ENCODE measurements at places on chromosomes 13 and 19. TPM values are rescaled to one million over a fixed set of nuclear protein-coding genes. Genes with fewer than 3 reads are reported as not detected.
A peak's percentile ranks its signal among the peaks of the same experiment; 100 is the strongest.

DNA sequence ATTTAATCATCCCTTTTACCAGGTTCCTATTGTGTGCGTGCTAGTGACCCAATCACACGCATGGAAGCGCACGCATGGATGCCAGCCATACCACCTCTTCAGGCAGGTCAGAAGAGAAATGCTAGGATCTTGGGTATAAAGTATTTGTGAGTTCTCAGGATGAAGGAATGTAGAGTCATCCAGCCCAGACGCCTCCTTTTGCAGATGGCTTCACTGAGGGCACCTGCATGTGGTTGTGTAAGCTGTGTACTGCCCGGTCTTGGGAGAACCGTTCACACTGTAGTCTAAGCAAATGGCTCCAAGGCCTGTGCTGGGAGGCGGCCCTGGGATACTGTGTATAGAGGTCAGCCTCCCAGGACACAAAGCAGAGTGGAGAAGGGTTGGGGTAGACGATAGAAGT lies 7.5 kb downstream of the ARHGEF7 start:
- H3K4me3 ChIP-seq: no peak overlapping the region
- H3K27ac ChIP-seq: no peak overlapping the region
- H3K36me3 ChIP-seq: peaks cover 5% of the 10 kb centered on the region
- peaks cover 42% of the 10 kb centered on the region for H3K27me3 ChIP-seq
- DNase-seq: no peak

Gene NANOS3
- total RNA-seq: 10.5 TPM

- H3K4me1 ChIP-seq: peaks cover 9% of the 10 kb centered on the region
- no peak for DNase-seq
- H3K27ac ChIP-seq: no peak overlapping the region
- peaks cover 7% of the 10 kb centered on the region for H3K27me3 ChIP-seq
- peak overlapping the region; percentile 75 for H3K4me3 ChIP-seq
- H3K36me3 ChIP-seq: peaks cover 12% of the 10 kb centered on the region
Observed at GRCh38 chr19:46472592-46472991, 1.2 kb upstream of the PNMA8A start.

- H3K27me3 ChIP-seq: no peaks in the 10 kb centered on the region
- no peak overlapping the region for H3K27ac ChIP-seq
- peaks cover 6% of the 10 kb centered on the region for H3K4me1 ChIP-seq
- H3K4me3 ChIP-seq: no peak overlapping the region
Observed at GRCh38 chr13:46812301-46812797, 15.4 kb upstream of the ESD start.

DNA sequence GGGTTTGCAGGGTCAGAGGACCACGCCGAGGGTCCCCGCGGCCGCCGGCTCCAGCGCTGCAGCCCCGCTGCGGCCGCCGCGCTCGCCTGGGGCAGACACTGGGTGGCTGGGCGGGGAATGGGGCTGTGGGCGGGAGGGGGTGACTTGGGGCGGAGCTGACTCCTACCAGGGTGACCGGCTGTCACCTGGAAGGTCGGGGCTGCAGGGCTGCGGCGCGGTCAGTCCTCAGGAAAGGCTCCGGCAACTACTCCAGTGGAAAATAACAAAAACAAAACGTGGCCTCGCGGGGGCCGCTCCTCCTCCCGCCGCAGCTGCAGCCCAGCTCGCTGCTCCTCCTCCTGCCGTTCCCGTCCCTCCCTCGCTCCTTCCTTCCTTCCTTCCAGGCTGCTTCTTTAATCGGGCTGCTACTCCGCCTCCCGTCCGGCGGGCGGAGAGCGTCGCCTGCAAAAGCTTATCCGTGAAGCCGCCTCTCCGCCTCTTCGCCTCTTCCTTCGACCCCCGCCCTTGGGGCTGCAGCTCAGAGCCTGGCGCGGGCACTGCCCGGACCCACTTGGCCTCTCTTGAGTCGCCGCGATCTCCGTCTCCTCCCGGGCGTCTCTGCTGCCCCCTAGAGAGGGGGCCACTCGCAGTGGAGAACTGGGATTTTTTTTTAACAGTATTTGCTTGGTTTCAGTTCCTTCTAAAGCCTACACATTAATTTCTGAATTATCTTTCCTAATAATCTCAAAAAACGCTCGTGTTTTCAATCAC lies at the start of gene TBC1D4:
Gene TBC1D4 (minus strand): TSS at position 100 of the 750 bp plus-strand sequence. CDS start 402 bp downstream, outside the sequence.
- H3K27ac ChIP-seq: peak within 1 kb of the TSS; percentile 91
- no peaks in the 10 kb centered on the region for H3K36me3 ChIP-seq
- peak; percentile 80 for DNase-seq
- H3K4me1 ChIP-seq: peaks cover 21% of the 10 kb centered on the region
- H3K27me3 ChIP-seq: peaks cover 22% of the 10 kb centered on the region

DNA sequence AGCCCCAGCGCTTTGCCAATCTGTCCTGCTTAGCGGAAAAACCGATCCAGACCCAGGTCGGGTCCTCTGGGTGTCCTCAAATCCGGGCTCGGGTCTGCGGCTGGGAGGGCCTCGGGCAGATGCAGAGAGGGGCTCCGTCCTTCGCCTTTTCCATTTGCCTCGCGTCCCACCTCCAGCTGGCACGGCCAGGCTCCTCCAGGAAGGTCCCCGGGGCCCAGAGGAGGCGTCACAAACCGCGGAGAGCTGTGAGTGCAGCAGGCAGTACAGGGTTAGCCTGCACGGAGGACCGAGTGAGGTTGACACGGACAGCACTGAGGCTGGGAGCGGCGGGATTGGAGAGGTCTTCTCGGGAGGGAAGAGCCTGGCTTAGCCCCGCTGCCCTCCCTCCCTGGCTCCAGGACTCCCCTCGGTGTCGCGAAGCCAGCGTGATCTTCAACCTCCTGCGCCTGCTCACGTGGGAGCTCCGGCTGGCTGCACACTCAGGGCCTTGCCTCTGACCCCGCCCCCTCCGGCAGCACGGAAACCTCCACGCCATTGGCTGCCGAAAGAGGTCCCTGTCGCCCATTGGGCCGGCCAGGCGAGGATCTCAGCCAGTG lies 2.8 kb upstream of the IFNL2 start:
- no peaks in the 10 kb centered on the region for H3K36me3 ChIP-seq
- no peak for DNase-seq
- peaks cover 5% of the 10 kb centered on the region for H3K4me1 ChIP-seq
- no peak overlapping the region for H3K27ac ChIP-seq
- H3K4me3 ChIP-seq: no peak overlapping the region

DNA sequence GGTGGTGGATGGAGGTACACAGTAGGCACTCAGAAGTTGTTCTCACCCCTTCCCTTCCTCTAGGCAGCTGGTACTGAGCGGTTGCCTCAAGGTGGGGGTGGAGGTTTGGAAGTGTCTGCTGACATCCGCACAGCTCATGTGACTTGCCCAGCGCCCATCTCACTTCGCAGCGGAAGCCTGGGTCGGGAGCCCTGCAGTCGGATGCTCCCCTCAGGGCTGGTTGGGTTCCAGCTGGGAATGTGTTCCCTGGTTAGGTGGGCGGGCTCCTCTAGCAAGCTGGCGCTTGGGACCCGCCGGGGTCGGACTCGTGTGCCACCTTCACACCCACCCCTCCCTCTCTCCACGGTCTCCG lies 10.2 kb downstream of the PPP1R37 start:
- H3K27me3 ChIP-seq: no peaks in the 10 kb centered on the region
- no peak overlapping the region for H3K27ac ChIP-seq
- H3K4me1 ChIP-seq: peaks cover 35% of the 10 kb centered on the region
- H3K36me3 ChIP-seq: no peaks in the 10 kb centered on the region

Gene KIR2DL3
- total RNA-seq: not detected

DNA sequence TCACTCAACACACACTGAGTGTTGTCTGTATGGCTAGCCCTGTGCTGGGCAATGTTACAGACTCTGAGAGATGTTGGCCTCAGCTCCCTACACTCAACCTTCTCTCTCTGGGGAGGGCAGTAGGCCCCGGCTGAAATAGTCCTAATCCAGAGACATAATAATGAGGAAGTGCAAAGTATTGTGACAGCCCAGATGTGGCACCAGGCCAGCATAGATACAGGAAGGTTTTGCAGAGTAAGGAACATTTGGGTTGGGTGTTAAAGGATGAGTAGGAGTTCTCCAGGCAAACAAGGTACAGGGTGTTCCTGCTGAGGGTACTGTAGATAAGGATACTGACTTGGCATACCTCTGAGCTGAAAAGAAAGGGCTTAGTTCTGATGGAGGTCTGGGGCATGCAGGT lies 2.4 kb downstream of the LIN7B start:
- peaks cover 12% of the 10 kb centered on the region for H3K27me3 ChIP-seq
- DNase-seq: no peak
- H3K36me3 ChIP-seq: no peaks in the 10 kb centered on the region
- H3K4me3 ChIP-seq: peak overlapping the region; percentile 55
- H3K4me1 ChIP-seq: peaks cover 15% of the 10 kb centered on the region

DNA sequence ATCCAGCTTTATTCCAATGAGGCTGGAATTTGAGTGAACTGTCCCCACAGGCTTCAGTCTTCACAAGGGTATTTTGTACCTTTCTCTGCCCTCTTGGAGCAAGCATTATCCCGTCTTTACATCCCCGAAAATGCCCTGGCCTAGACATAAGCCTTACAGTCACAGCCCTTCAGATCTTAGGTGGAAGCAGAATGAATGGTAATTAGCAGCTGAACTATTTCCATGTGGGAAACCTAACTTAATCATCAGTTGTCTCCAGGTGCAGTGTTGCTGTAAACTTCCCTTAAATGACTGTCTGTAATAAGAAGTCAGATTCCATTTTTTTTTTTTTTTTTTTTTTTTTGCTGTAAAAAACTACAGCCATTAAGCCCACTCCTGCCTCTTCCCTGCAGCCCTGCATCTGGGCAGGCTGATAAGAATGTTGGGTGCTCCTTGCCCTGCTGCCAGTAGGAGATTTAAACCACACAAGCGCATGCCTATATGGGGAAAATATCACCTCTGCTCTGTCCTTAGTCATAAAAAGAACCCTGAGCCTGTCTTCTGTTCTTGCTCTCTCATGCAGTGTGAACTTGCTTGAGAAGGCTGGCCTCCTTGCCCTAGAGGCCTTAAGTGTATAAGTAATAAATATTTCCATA lies 426.8 kb upstream of the SLITRK5 start:
- no peak overlapping the region for H3K27ac ChIP-seq
- DNase-seq: no peak
- H3K4me3 ChIP-seq: no peak overlapping the region

DNA sequence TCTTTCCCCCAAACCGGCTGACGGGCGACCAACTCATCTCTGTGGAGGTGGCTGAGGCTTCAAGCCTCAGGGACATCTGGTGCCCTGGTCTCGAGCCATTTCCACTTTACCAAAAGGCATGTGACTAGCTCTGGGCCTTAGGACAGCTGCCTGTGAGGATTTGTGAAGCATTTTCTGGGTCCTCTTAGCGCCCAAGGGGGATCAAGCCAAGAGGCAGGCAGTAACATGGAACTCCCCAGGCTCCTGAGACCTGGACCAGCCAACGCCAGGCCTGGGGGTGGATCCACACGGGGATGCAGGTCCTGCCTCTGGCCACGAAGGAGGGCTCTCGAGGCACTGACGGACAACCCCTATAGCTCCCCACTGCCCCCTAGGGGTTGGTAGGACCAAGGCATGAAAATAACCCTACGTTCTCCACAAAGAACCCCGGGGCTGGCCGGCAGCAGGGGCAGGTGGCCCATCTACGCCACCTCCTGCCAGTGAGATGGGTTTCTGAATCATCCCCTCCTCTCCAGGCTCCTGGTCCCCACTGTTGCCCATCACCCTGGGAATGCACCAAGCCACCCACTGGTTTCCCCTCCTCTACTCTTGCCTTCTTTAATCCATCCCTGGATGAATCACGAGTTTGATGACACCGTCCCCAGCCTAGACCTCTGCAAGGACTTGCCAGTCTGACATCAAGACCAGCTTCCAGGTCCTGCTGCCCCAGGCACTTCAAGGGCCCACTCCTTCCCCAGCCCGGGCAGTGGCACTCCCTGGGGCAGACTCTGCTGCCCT lies 7.0 kb upstream of the MYDGF start:
- peaks cover 13% of the 10 kb centered on the region for H3K36me3 ChIP-seq
- DNase-seq: no peak
- no peaks in the 10 kb centered on the region for H3K27me3 ChIP-seq
- H3K4me3 ChIP-seq: no peak overlapping the region
- H3K4me1 ChIP-seq: no peaks in the 10 kb centered on the region
- no peak overlapping the region for H3K27ac ChIP-seq

Gene ZNF441
- 3.8 TPM for total RNA-seq

DNA sequence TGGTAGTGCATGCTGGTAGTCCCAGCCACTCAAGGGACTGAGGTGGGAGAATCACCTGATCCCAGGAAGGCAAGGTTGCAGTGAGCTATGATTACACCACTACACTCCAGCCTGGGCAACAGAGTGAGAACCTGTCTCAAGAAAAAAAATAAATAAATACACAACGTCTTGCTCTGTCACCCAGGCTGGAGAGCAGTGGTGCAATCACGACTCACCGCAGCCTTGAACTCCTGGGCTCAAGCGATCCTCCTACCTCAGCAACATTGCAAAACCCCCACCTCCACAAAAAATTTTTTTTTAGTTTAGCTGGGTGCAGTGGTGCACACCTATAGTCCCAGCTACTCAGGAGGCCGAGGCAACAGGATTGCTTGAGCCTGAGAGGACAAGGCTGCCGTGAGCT lies 8.8 kb downstream of the TPM4 start:
- no peaks in the 10 kb centered on the region for H3K27me3 ChIP-seq
- H3K27ac ChIP-seq: no peak overlapping the region
- H3K36me3 ChIP-seq: peaks cover 32% of the 10 kb centered on the region
- no peak overlapping the region for H3K4me3 ChIP-seq
- DNase-seq: no peak

GRCh38 chr13:21973437-21974125 lies 302.7 kb downstream of the FGF9 start:
- no peaks in the 10 kb centered on the region for H3K36me3 ChIP-seq
- no peak for DNase-seq
- peaks cover 1% of the 10 kb centered on the region for H3K4me1 ChIP-seq
- H3K27me3 ChIP-seq: peaks cover 6% of the 10 kb centered on the region
- H3K27ac ChIP-seq: no peak overlapping the region

GRCh38 chr13:75507027-75508001 lies 25.3 kb upstream of the TBC1D4 start:
- H3K4me1 ChIP-seq: no peaks in the 10 kb centered on the region
- H3K36me3 ChIP-seq: no peaks in the 10 kb centered on the region
- no peak for DNase-seq
- H3K4me3 ChIP-seq: no peak overlapping the region
- no peak overlapping the region for H3K27ac ChIP-seq

DNA sequence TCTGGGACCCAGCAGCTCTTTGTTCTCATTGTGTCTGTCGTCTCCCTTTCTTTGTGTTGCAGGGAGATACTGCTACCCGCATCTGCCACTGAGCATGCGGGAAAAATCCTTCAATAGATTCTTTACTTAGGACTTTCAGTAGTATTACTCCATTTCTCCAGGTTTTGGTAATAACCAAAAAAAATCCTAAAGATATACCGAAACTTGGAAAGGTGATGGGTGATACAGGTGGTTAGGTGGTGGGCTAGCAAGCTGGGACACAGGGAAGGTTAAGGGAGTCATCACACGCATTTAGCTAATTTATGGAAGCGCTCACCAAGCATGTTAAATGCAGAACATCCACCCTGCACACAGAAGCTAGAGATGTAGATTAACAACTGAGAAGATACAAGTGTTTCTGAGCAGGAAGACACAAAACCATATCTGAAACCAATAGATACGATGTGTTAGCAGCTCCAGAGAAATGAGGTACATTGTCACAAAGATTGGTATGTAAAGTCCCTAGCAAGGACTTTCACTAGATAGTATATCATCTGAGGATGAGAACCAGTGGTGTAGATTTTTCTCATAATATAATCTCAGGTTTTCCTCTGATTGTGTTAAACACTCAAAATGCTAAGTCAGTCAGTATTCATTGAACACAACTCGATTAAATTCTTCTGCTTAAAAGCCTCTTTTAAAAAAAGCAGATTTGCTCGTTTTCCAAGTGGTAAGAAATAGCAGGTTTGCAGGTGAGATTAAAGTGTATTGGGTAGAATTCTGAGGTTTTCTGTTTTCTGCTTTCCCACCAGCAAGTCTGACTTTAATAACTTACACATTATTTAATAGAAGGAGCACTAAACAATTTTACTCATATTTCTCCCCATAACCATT lies 1.2 kb upstream of the SLAIN1 start:
- DNase-seq: no peak
- peaks cover 46% of the 10 kb centered on the region for H3K4me1 ChIP-seq
- H3K27me3 ChIP-seq: peaks cover 13% of the 10 kb centered on the region
- no peaks in the 10 kb centered on the region for H3K36me3 ChIP-seq
- peak overlapping the region; percentile 86 for H3K4me3 ChIP-seq
- H3K27ac ChIP-seq: no peak overlapping the region
